ENCODE measurements at places on chromosomes 5 and 9.
A peak's percentile ranks its signal among the peaks of the same experiment; 100 is the strongest.

DNA sequence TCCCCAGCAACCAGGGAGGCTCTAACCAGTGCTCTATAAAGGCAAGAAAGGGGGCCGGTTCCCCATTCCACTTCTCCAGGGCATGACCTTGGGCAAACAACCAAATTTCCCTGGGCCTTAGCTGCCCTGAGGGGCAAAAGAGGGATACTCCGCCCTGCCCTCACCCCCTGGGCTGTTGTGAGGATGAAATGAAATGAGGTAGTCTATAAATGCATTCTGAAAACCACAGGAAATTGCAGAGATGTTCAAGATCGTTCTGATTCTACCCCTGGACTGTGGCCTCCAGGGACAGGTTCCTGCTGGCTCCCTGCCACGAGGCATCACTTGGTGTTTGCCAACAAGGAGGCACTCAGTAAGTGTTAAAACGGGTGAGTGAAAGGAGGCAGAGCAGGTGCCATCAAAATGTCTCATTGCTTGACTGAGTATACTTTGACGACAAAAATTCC lies 5.7 kb downstream of the RAPGEF1 start:
- DNase-seq: peak; percentile 45

DNA sequence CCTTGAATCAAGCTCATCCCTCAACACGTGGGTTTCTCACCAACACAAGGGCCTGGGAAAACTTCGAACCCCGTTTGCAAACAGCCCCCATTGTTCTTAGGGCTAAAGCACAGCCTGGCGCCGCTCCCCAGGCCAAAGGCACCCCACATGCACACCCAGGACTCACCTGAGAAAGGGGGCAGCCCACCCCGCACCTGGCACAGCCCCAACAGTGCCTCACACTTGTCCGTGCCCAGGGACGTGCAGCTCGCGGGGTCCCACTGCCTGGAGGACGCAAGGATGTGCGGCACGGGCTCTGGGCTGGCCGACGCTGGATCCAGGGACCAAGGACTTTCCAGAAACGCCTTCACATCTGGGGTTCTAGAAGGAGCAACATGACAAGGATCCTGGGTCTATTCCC lies 2.8 kb downstream of the SOHLH1 start:
- no peak for DNase-seq

GRCh38 chr5:77513321-77513720 lies 21.2 kb upstream of the WDR41 start:
- no peak for DNase-seq

DNA sequence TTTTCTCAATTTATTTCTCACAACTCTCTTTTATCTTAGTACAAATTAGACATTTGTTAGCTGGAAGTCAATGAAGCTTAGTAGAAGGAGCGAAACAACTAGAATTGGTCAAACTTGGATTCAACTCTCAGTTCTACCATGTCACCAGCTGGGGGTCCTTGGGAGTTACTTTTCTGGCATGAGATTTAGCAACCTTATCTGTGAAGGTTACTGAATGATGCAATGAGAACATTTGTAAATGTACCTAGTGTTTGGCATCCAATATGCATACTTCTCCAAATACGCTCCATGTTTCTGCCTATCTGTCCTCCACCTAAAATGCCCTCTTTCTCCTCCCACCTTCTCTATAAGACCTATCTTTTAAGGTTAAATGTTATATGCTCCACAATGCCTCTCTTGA lies 6.3 kb downstream of the HNRNPA0 start:
- DNase-seq: no peak

GRCh38 chr5:81965524-81965923 lies 6.3 kb upstream of the ATG10 start:
- no peak for DNase-seq

GRCh38 chr9:126394802-126395201 lies 68.2 kb downstream of the MVB12B start:
- DNase-seq: no peak

DNA sequence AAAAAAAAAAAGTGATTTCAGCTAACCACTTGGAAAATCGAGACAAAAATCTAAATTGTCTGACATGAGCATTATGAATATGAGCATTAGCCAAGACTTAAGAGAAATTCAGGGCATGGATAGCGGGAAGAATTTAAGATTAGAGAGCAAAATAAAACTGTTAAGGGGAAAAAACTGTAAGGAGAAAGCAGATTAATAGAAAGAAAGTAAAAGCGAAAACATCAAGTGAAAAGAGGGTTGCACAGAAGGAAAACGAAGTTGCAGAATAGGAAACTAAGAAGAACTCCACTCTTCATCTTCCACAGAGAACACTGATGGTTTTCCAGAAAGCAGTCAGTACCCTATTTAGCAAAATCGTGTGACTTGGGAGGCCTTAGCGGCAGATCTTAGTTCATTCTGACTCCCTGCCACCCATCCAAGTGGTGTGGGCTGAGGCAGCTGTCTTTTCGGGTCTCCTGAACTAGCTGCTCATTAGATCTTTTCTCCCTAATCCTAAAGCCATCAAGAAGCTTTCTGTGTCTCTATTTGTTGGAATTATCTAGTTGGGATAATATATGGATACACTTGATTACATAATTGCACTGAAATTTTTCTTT lies 3.7 kb downstream of the NIM1K start:
- DNase-seq: no peak

- no peak for DNase-seq
Measured at GRCh38 chr9:21097817-21098216, 20.1 kb upstream of the IFNB1 start.

GRCh38 chr5:39822020-39822419 lies 397.2 kb upstream of the DAB2 start:
- no peak for DNase-seq

GRCh38 chr5:134091626-134092121 lies 22.8 kb upstream of the TCF7 start:
- DNase-seq: no peak

DNA sequence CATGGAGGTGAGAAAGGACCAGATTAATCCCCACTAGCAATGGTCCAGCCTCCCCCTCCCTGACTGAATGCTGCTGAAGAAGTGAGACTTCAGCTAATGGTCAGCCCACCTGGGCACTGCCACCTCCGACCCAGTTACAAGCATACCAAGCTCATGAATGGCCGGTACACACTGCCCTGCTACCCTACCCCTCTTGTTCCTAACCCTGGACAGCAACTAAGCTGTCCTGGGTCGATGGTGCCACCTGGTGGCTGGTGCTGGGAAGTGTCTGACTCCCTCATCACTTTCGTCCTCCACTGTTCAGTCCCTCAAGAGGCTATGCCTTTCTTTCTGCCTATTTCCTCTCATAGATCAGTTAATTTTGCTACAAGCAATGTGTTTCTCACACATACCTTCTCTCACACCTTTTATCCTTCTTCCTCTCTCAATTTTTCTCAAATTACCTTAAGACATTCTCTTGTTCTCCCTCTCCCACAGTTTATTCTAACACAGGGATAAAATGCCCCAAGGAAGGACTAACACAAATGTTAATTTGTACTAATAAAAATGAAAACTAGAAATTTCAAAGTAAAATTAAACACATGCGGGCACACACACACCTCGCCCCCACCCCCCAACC lies 42.4 kb downstream of the PAX5 start:
- DNase-seq: no peak

DNA sequence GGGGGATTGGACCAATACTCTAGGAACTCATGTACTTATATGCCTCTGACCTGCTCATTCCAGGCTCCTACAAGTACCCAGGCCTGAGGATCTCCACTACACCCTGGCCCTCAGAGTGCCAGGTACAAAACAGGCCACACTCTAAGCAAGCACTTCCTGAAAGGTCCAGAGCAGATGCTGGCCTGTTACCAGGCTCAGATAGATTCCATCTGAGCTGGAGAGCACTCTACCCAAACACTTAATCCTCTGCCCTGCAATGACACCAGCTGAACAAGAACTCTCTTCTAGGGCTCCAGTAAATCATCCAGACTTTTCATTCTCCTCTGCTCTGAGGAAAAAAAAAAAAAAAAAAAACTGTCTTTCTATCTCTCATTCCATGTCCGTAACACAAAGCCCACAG lies 2.9 kb downstream of the P4HA2 start:
- no peak for DNase-seq

- no peak for DNase-seq
Measured at GRCh38 chr5:38653389-38653788, 96.9 kb upstream of the LIFR start.

- no peak for DNase-seq
Measured at GRCh38 chr5:58924306-58924705, 341.4 kb downstream of the RAB3C start.

GRCh38 chr5:110096419-110096818 lies 406.7 kb downstream of the MAN2A1 start:
- DNase-seq: no peak

DNA sequence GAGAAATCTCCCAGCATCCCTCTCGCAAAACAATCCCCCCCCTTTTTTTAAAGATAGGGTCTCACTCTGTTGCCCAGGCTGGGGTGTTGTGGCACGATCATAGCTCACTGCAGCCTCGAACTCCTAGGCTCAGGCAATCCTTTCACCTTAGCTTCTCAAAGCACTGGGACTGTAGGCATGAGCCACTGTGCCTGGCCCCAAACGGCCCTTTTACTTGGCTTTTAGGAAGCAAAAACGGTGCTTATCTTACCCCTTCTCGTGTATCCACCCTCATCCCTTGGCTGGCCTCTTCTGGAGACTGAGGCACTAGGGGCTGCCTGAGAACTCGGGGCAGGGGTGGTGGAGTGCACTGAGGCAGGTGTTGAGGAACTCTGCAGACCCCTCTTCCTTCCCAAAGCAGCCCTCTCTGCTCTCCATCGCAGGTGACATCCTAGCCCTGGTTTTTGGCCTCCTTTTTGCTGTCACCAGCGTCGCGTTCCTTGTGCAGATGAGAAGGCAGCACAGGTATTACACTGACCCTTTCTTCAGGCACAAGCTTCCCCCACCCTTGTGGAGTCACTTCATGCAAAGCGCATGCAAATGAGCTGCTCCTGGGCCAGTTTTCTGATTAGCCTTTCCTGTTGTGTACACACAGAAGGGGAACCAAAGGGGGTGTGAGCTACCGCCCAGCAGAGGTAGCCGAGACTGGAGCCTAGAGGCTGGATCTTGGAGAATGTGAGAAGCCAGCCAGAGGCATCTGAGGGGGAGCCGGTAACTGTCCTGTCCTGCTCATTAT lies 6.8 kb downstream of the CA9 start:
- no peak for DNase-seq

GRCh38 chr5:166962461-166962860 lies 1329.0 kb upstream of the WWC1 start:
- no peak for DNase-seq

Measured in T-helper 1 cell (primary cell).